ENCODE measurements at places on chromosomes 2 and 18.

DNA sequence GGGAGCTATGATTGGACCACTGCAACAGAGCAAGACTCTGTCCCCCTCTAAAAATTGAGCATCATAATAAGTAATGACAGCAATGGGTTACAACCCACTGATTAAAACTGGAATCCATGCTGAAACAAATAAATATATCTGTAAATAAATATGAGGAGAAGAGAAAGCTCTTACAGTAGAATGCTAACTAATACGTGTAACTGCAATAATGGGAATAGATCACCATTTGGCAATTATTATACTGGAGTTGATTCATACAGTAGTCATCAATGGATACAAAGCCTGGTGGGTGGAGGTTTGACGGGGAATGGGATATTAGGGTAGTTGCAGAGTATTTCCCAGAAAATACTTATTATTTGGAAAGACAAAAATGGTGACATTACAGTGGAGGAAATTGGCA is 6.1 kb upstream of the INO80B start:
- DNase-seq: no peak

GRCh38 chr2:1713142-1713838 is 31.0 kb downstream of the PXDN start:
- DNase-seq: no peak

DNA sequence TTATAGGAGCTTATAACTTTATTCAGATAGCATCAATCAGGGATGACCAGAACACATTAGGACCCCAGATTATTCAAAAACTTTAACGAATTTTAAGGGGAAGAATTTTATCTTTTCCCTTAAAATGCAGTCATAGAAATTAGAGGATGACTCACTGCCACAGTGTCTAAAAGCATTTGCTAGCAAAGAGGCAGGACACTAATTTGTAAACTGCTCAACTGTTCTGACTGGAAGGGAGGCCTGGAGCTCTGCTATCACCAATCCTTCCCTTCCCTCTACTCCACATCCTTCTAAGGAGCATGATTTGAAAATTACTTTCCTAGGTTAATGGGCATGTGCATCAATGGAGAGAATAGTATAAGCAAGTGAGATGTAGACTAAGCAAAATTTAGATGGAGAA is 40.5 kb downstream of the PREPL start:
- no peak for DNase-seq

DNA sequence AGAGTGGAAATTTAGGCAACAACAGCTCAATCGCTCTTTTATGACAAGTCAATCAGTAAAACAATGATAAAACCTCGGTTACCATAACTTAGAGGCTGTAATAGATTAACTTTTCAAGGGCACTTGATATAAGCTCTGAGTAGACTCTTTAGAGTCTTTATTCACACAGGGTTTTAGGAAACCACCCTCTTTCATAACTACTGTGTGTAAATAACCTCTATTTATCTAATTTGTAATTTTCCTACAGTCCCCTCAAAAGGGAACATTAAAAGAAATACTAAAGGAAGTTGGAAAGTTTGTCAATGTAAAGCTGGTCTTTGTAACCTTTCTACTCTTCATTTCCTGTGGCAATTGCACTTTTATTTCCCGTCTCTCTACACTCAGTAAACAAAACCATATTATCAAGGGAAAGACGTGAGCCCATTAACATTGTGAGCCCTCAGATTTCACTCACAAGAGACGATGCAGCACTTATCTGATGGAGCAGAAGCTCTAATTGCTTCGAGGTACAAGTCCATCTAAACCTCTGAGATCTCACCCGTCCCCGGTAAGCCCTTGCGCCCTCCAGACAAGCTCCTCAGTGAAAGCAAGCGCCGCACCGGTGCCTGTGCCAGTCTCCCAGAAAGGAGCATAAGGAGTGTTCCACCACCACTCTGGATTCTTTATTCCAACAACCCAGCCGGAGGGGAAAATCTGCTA is 1.1 kb upstream of the HOXD1 start:
- DNase-seq: no peak

GRCh38 chr2:226839951-226840350 is 4.1 kb downstream of the RHBDD1 start:
- DNase-seq: no peak

DNA sequence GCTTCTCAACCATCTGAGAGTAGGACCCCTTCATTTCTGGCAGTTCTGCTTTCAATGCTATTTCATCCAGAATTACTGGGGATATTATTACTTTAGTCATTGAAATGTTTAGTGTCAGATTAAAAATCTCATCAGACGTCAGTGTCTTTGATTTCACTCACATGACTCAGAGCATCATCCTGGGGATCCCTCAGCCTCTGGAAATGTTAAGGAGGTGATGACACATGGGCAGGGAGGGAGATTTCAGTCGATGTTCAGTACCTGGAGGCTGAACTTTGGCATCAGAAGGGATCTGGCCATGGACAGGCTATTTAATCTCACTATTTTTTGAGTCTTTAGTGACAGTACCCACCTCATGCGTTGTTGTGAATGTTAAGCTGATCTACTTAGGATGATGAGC is 39.1 kb downstream of the OSBPL6 start:
- DNase-seq: no peak

DNA sequence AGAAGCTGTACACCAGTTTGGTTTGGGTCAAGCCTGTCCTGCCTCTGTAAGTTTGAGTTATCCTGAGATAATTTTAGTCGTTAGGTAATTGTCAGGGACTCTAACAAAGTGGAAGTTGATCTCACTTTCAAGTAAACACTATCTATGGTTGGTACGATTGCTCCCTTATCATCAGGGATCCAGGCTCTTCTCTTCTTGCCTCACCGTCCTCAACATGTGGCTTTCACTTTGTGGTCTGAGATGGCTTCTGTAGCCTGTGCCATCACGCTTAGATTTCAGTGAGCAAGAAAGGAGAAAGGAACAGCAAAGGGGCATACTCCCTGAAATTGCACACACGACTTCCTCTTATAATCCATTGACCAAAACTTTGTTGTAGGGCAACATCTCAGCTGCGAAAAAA is 115.6 kb downstream of the CTAGE1 start:
- no peak for DNase-seq

DNA sequence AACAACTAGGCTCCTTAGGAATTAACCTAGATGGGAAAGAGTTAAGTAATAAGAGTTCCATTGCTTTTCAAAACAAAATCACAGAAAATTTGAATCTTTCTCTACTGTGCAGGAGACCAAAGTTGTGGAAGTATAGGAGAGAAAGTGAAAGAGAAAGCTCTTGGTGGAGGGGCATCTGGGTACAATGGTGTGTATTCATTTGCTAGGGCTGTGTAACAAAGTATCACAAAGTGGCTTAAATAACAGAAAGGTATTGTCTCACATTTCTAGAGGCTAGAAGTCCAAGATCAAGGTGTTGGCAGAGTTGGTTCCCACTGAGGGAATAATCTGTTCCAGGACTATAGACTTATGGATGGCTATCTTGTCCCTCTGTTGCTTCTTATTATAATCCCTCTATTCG is 50.5 kb upstream of the GORASP2 start:
- no peak for DNase-seq

GRCh38 chr2:238484522-238485452 is 58.1 kb downstream of the ASB1 start:
- no peak for DNase-seq

DNA sequence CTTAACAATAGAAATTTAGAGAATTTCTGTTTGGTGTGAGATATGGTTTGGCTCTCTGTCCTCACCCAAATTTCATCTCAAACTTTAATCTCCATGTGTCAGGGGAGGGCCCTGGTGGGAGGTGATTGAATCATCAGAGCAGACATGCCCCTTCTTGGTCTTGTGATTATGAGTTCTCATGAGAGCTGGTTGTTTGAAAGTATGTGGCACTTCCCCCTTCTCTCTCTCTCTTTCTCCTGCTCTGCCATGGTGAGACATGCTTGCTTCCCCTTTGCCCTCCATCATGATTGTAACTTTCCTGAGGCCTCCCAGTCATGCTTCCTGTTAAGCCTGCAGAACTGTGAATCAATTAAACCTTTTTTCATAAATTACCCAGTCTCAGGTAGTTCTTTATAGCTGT is 524.7 kb upstream of the ACVR2A start:
- DNase-seq: no peak

GRCh38 chr18:47750889-47751423 is 179.5 kb downstream of the SMAD2 start:
- DNase-seq: no peak

GRCh38 chr2:2570871-2571270 is 239.8 kb upstream of the MYT1L start:
- DNase-seq: no peak

DNA sequence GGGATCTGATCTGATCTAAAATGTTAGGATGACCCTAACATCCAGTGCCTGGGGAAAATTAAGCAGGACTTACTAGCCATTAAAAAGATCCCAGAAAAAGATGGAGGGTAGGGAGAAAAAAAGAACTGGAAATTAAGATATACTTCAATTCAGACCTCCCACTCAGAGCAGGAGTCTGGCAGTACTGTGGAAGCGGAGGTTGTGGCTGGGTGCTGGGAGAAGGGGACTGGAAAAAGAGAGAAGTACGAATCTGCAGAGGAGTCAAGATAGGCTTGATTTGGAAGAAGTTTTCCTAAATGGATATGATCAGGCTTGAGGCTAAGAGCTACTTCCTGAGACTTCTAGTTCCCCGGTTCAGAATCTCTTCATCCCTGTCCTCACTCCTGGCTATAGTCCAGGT is 33.5 kb upstream of the IHH start:
- DNase-seq: no peak

- DNase-seq: peak; percentile 84
Observed at GRCh38 chr18:23071285-23071684, 64.0 kb upstream of the CABLES1 start.

- DNase-seq: peak; percentile 20
Observed at GRCh38 chr2:177289824-177290628, 25.5 kb upstream of the NFE2L2 start.

GRCh38 chr2:85162746-85163301 is 29.6 kb downstream of the TCF7L1 start:
- DNase-seq: no peak

DNA sequence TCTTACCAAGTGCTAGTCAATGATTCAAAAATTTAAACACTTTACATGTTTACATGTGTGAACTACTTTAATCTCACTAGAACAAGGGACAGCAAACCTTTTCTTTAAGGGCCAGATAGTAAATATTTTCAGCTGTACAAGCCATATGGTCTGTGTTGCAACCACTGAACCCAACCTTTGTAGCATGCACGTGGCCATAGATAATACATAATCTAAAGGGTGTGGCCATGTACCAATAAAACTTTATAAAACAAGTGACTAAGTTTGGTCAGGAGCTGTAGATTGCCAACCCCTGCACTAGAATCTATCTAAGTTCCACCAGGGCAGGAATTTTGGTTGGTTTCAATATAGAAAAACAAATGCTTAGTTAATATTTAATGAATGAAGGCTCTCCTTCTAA is 18.4 kb upstream of the SPRED2 start:
- no peak for DNase-seq

GRCh38 chr2:148948868-148949267 is 73.8 kb downstream of the KIF5C start:
- DNase-seq: no peak

DNA sequence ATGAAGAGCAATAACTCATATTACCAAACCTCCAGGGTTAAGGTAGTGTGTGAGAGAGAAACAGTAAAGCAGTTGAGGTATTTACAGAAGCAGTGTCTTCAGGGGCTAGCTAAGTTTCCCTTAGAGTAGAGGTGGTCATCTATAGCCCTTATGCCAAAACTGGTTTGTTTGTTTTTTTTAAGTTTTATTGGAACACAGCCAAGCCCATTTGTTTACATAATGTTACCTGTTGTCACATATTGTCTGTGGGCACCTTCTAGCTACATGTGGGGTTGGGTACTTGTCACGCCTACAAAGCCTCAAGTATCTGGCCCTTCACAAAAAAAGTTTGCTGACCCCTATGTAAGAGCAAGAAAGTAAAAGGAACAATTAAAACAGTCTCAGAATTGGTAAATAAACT is 39.4 kb downstream of the ACTR2 start:
- no peak for DNase-seq

- no peak for DNase-seq
Observed at GRCh38 chr18:32867330-32867729, 94.5 kb upstream of the KLHL14 start.

DNA sequence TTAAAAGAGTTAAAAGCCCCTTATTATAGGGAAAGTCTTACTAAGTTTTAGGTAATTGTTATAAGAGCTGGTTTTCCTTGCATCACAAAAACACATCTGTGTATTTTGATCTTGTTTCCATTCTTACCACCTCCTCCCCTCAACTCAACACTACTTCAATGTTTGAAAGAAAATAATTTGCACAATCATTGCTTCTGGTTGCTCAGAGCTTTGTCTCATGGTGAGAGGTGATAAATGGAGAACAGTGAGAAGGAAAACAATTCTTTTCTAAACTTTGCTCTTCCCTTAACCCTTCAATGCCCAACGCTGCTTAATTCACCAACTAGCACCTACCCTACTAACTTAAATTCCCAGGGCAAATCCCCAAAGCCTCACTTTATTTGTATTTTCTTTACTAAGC is 268.1 kb upstream of the LINC00305 start:
- DNase-seq: no peak

DNA sequence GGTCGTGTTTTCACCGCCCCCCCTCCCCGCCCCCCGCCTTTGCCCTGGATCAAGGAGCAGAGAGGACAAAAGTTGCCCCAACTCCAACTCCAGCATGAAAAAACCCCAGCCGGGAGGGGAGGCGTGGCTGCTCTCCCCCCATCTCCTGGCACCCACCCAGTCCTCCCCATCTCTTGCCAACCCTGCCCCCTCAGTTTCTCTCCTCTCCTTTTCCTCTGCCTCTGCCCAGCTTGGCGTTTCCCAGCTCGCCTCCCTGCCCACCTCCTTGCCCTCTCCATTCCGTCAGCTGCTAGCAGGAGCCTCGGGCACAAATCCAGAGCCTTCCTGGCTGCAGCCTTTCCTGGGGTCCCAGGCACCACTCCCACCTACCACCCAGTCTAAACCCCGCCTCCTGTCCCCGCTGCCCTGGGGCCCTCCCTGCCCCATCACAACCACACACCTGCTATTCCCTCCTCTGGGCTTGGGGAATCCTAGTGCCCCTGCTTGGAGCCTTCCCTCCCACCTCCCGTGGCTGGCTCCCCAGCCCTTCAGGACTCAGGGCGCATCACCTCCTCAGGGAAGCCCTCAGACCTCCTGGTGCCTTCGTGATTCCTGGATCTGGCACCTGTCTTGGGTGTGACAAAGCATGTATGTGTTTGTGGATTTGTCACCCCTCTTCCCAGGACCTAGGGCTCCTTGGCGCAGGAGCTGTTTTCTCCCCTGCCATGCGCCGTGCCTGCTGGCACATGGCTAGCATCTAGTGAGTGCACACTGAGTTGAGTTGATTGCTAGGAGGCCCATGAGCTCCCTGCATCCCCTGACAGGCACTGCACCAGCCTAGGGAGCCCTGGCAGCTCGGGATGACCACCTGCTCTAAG is 209.1 kb downstream of the TFCP2L1 start:
- no peak for DNase-seq

- DNase-seq: no peak
Observed at GRCh38 chr18:78526923-78527711, 452.5 kb upstream of the SALL3 start.

- DNase-seq: no peak
Observed at GRCh38 chr18:36697905-36698304, 130.9 kb downstream of the TPGS2 start.

DNA sequence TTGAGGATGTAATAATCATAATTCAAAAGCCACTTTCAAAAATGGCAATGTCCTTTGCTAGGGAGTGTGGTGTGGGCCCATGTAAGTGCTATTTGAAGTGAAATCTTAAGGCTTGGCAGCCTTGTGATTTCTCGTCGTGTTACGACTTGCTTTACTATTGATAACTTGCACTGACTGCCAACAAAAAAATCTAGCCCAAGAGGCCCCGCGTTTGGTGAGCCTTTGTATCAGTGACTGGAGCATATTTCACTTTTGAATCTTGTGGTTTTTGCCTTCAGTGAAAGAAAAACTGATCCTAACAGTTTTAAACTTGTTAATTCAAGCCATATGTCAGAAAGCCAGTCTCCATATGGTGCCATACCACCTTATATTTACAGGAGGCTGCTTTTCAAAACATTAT is 248.0 kb downstream of the TMEM182 start:
- DNase-seq: no peak
